ENCODE measurements at places on chromosomes 12 and 14.

DNA sequence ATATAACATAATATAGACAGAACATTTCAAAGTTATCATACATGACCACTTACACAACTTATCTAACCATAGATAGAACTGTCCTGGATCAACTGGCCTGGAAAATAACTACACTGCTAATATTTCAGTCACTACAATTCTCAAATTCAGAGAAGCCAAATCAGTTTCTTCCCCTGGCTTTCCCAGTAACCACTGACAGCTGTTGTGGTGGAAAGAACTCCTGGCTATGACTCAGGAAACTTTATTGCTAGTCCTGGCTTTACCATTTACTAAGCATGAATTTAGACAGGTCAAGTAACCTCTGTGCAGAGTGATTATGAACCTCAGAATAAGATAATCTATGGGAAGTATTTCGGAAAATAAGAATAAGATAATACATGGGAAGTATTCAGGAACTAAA lies 244.9 kb upstream of the DIO2 start:
- no peak for DNase-seq

DNA sequence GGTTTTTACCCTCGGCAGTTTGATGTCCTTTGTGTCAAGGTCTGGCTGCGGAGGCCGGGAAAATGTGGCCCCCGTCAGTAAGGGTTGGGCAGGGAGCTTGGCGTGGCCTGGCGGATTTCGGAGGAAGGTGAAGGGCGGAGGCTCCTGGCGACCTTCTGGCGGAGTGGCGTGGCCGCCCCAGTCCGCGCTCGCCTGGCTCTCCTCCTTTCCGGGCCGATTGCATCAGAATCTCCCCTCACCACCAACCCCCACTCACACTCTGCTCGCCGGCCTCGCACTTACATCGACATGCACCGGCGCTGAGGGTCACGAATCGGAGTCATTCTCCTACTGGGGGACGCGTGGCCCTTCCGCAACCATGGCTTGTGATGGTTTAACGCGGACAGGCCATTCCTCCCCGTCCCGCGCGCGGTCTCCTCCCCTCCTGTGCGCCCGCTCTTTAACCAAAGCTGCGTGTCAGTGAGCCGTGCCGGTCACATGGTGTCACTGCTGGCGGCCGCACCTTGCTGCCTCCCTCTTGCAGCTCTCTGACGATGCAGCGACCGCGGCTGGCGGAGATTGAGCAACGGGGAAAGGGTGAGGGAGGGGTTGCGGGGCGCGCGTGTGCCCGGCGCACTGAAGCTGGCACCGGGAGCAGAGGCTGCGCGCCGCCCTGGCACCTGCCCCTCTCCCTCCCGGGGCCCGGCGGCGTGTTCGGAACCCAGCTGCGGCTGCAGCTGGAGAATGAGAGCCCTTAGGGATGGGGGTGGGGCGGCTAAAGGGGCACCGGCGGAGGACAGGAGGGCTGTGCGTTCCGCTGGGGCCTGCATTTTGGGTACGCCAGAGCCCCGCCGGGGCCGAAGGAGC lies at the start of gene SLC38A1:
Gene SLC38A1, minus strand, starts transcription at position 461 of the 846 bp plus-strand sequence. CDS start 29,243 bp downstream, outside the sequence.
- DNase-seq = no peak

GRCh38 chr12:3213188-3213587 lies 136.0 kb downstream of the TSPAN9 start:
- DNase-seq = no peak

- no peak for DNase-seq
Measured at GRCh38 chr12:121196902-121197301, 13.0 kb upstream of the P2RX4 start.

GRCh38 chr12:22409377-22410164 lies 75.1 kb upstream of the ST8SIA1 start:
- no peak for DNase-seq

GRCh38 chr14:98579140-98579539 lies 692.9 kb downstream of the BCL11B start:
- DNase-seq = no peak

- DNase-seq = no peak
Measured at GRCh38 chr14:51071857-51072256, 23.0 kb downstream of the TRIM9 start.

DNA sequence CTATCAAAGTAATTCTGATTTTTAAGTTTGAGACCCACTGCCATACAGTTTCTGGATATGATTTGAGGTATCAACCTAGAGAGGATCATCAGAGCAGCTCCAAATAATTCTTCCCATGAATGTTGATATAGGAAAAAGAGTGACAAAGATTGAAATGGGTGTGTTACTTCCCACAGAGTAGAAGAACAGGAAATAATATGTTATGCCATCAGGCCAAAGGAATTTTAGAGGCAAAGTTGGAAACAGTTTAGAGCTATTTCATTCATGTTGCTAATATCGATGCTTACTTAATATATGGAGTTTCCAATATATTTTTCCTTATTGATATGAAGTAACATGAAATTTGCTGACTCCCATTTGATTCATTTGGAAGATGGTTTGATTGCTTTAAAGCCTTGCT lies 8.9 kb upstream of the MSRB3 start:
- DNase-seq = no peak

GRCh38 chr12:64745980-64746379 lies 13.2 kb downstream of the GNS start:
- no peak for DNase-seq
